ENCODE measurements at places on chromosomes 4 and X. TPM values are rescaled to one million over a fixed set of nuclear protein-coding genes. Genes with fewer than 3 reads are reported as not detected.
A peak's percentile ranks its signal among the peaks of the same experiment; 100 is the strongest.

GRCh38 chrX:22057667-22058066 is 25.5 kb downstream of the PHEX start:
- no peaks in the 10 kb centered on the region for H3K27me3 ChIP-seq
- DNase-seq: no peak
- peaks cover 1% of the 10 kb centered on the region for H3K36me3 ChIP-seq
- H3K4me1 ChIP-seq: peaks cover 41% of the 10 kb centered on the region

- peaks cover 45% of the 10 kb centered on the region for H3K36me3 ChIP-seq
- no peak for DNase-seq
- no peak overlapping the region for H3K27ac ChIP-seq
- peaks cover 16% of the 10 kb centered on the region for H3K4me1 ChIP-seq
- no peak overlapping the region for H3K4me3 ChIP-seq
These were observed 40.8 kb upstream of the TADA2B start for GRCh38 chr4:7002336-7002735.

DNA sequence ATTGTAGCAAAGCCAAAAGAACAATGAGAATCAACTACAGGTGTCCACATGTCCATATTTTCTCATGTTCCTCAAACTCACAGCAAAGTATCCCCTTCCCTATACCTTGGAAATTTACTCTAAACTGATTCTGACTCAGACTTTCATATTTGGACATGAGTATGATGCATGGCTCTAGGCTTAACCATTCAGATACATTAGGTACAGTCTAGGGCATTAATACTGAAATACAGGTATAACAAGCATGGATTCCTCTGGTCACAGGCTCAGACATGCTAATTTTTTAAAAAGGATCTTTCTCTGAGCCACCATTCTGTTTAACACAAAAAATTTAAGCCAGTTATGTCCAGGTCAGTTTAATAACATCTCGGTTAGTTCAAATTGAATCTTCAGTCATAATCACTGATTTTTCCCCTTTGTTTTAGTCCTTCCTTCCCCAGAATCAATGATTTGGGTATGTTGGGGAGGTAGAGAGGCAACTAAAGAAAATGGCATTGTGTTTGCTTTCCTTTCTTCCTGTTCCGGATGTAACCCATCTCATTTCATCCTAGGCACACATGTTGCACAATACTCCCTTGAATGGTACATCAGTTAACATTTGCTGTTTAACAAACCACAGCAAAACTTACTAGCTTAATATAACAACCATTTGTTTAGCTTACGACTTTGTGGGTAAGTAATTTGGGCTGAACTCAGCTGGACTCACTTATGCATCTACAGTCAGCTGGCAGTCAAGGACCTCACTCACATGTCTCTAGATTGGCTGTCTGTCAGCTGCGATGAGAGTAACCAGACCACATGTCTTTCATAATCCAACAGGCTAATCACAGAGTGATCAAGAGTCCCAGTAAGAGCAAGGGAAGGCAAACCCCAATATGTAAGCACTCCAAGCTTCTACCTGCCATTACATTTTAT is 75.3 kb upstream of the GRIA3 start:
- no peak overlapping the region for H3K27ac ChIP-seq
- no peak overlapping the region for H3K4me3 ChIP-seq
- H3K4me1 ChIP-seq: no peaks in the 10 kb centered on the region
- DNase-seq: no peak
- H3K27me3 ChIP-seq: no peaks in the 10 kb centered on the region

DNA sequence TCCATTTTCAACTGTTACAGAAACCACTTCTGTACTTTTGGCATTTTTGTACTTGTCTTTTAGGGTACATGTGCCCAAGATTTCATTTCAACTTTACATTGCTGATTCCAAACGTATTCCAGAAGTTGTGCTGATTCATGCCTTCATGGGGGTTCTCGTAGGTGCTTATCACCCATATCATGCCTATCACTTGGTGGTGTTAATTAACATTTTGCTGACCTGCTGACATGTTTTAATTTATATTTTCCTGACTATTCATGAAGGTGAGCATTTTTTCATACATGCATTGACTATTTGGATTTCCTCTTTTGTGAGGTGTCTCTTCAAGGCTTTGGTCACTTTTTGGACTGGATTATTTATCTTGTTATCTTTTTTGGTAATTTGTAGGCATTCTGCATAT is 64.1 kb downstream of the CC2D2A start:
- H3K36me3 ChIP-seq: peaks cover 3% of the 10 kb centered on the region
- no peak overlapping the region for H3K4me3 ChIP-seq
- no peak for DNase-seq

GRCh38 chrX:88416965-88417364 is 330.1 kb upstream of the CPXCR1 start:
- H3K27me3 ChIP-seq: no peaks in the 10 kb centered on the region
- H3K27ac ChIP-seq: no peak overlapping the region
- DNase-seq: no peak
- H3K4me3 ChIP-seq: no peak overlapping the region

DNA sequence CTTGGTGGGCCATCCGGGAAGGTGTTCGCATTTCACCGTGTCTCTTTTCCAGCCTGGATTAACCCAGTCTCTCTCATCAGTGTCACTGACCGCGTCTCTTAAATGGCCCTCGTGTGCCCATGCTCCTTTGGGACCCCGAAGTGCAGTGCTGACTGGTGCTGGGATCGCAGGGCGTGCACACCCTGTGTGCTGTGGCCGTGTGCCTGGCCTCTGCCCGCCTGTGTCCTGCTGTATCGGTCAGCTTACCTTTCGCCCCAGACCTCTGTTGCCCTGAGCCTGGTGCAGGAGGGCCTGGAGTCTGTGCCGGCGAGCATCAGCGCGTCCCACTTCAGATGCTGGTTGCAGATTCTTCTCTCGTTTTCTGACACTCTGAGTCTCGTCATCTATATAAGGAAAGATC is 68.3 kb upstream of the HGFAC start:
- H3K36me3 ChIP-seq: no peaks in the 10 kb centered on the region
- peaks cover 25% of the 10 kb centered on the region for H3K4me1 ChIP-seq

DNA sequence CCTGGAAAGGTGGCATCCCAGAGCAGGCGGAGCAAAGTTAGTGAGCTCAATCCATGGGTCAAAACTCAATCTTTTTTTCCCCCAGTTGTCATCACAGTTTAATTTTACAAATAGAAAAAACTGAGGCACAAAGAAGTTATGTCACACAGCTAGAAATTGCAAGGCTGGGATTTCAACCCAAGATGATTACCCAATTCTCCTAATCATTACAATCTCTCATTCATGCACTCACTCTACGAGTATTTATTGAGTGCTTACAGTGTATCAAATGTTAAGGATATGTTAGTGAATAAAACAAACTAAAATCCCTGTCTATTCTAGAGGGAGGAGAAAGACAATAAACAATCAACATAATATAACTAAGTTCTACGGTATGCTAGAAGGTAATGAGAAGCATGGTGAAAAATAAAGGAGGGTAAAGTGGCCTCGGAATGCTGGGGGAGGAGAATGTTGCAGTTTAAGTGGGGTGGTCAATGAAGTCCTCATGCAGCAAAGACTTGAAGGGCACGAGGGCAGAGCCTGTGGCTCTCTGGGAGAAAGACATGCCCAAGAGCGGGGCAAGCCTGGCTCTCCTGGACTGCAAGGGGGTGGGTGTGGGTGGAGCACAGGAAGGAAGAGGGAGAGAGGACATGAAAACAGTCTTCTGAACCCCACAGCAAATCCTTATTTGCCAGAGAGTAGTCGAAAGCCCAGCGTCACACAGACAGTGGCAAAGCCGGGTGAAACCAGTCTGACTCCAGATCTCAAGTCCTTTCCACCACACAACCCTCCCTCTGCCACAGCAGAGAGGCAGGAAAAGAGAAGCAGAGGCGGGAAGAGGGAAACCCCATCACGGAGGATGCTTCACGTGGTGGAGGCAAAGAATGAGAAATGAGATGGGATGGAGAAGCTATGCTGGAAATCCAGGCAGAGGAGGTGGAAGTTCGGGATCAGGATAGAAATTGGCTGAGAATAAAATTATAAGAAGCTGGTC is 48.3 kb downstream of the RAB33B start:
- no peaks in the 10 kb centered on the region for H3K27me3 ChIP-seq
- H3K27ac ChIP-seq: no peak overlapping the region
- DNase-seq: no peak
- no peak overlapping the region for H3K4me3 ChIP-seq

GRCh38 chrX:153694687-153695270 is 7.1 kb downstream of the SLC6A8 start:
- H3K27me3 ChIP-seq: peaks cover under 1% of the 10 kb centered on the region

- H3K4me1 ChIP-seq: peaks cover 86% of the 10 kb centered on the region
- no peak for DNase-seq
- no peaks in the 10 kb centered on the region for H3K27me3 ChIP-seq
- peaks cover 67% of the 10 kb centered on the region for H3K36me3 ChIP-seq
- peak overlapping the region; percentile 38 for H3K4me3 ChIP-seq
These were observed 9.6 kb downstream of the UBE2D3 start for GRCh38 chr4:102817613-102818268.

- no peaks in the 10 kb centered on the region for H3K36me3 ChIP-seq
- H3K4me1 ChIP-seq: peaks cover 33% of the 10 kb centered on the region
- peak overlapping the region; percentile 3 for H3K27ac ChIP-seq
- no peak overlapping the region for H3K4me3 ChIP-seq
- H3K27me3 ChIP-seq: peaks cover 7% of the 10 kb centered on the region
These were observed 47.8 kb upstream of the CLNK start for GRCh38 chr4:10732235-10732913.

- no peak overlapping the region for H3K4me3 ChIP-seq
- no peak overlapping the region for H3K27ac ChIP-seq
- no peak for DNase-seq
- no peaks in the 10 kb centered on the region for H3K4me1 ChIP-seq
These were observed 43.5 kb upstream of the ZBTB33 start for GRCh38 chrX:120207009-120207605.

- H3K4me1 ChIP-seq: no peaks in the 10 kb centered on the region
- H3K36me3 ChIP-seq: no peaks in the 10 kb centered on the region
- no peak overlapping the region for H3K4me3 ChIP-seq
These were observed 99.2 kb upstream of the RAPGEF2 start for GRCh38 chr4:159003420-159004253.

DNA sequence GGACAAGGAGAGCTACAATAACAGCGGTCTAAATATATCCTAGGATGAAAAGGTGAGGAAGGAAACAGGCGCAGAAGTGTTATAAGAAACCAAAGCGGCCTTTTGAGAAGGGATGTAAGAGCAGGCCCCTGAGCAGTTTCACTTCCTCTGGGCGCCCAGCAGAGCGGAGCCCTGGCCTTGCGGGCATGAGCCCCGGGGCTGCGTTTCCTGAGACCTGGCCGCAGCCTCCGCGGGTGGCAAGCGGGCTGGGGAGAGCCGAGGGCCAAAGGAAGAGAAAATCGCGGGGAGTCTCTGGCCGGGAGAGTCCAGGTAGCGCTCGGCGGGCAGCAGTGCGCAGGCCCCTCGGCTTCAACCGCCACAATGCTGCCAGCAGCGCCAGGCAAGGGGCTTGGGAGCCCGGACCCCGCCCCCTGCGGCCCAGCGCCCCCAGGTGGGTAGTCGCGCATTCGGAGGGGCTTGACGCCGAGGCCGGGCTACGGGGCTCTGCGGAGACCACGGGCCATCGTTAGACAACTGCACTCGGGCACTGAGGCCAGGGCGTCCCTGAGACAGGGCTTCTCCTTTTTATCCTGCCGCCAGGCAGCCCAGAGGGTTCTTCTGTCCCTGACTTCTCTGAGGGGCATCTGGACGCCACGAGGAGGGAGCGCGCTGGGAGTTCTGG is at the start of gene BANK1:
BANK1 (plus strand) TSS at position 210 of the 661 bp plus-strand sequence; CDS start at position 361, 151 bp downstream.
- no peaks in the 10 kb centered on the region for H3K36me3 ChIP-seq
- H3K27ac ChIP-seq: no peak within 1 kb of the TSS
- H3K4me1 ChIP-seq: peaks cover 9% of the 10 kb centered on the region
- peak within 1 kb of the TSS; percentile 43 for H3K4me3 ChIP-seq

DNA sequence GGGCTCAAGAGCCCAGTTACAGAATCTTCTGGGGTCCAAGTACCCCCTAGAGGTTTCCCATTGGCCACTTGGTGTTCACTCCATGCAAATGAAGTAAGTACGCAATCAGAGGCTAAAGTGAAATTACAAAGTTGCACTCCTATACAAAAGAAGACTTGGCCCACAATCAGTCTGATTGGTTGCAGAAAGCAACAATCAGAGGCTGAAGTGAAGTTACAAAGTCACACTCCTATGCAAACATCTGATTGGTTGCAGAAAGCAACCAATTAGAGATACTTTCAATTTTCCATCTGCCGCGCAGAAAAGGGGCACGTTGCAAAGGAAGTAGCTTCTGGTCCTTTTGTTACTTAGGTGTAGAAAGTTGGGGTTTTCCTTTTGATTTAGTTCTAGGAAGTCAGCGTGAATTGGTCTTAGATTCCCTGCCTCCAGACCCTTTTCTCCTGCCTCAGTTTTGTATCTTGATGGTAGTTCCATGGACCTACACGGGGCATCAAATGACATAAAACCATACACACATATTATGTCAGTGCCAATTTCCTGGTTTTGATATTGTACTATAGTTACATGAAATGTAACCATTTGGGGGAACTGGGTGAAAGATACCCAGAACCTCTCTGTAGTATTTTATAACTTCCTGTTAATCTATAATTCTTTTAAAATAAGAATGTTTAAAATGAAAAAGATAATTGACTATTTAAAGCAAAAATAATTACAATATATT is 12.4 kb upstream of the PIN4 start:
- H3K4me3 ChIP-seq: peak overlapping the region; percentile 74
- H3K27me3 ChIP-seq: no peaks in the 10 kb centered on the region
- peak overlapping the region; percentile 85 for H3K27ac ChIP-seq
- H3K36me3 ChIP-seq: no peaks in the 10 kb centered on the region
- H3K4me1 ChIP-seq: peaks cover 4% of the 10 kb centered on the region

GRCh38 chr4:53313510-53313909 is 52.4 kb downstream of the SCFD2 start:
- no peak for DNase-seq
- no peak overlapping the region for H3K27ac ChIP-seq
- no peaks in the 10 kb centered on the region for H3K27me3 ChIP-seq
- peaks cover 23% of the 10 kb centered on the region for H3K36me3 ChIP-seq
- peaks cover 16% of the 10 kb centered on the region for H3K4me1 ChIP-seq

DNA sequence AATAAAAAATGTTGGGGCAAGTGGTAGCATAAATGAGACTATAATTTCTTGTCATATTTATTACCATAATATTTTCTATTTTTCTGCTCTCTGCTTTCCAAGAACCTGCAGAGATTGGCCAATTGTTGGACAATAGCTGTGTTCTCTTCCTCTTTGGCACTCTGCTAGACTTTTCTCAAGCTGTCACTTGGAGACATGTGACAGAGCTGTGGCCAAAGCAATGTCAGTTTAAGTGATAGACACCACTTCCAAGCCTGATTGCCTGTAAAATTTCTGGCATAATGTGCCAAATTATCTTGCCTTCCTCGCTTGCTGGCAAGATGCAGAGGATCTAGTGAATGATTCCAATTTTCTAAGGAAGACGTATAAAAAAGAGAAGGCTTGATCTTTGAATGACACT is 162.2 kb upstream of the NDST4 start:
- no peaks in the 10 kb centered on the region for H3K36me3 ChIP-seq
- no peak overlapping the region for H3K27ac ChIP-seq
- H3K27me3 ChIP-seq: no peaks in the 10 kb centered on the region
- peaks cover 8% of the 10 kb centered on the region for H3K4me1 ChIP-seq
- H3K4me3 ChIP-seq: no peak overlapping the region

GRCh38 chrX:156001667-156002021 is 4.1 kb downstream of the IL9R start:
- no peak overlapping the region for H3K4me3 ChIP-seq
- no peaks in the 10 kb centered on the region for H3K27me3 ChIP-seq
- no peaks in the 10 kb centered on the region for H3K36me3 ChIP-seq
- no peak overlapping the region for H3K27ac ChIP-seq
- H3K4me1 ChIP-seq: peaks cover 37% of the 10 kb centered on the region
- DNase-seq: no peak

Gene TMEM165
- 50.4 TPM for total RNA-seq

Gene NXF2
- total RNA-seq: not detected

Gene TMEM175
- 13.8 TPM for total RNA-seq

Gene PPARGC1A
- total RNA-seq: not detected

Gene MAGEA11
- total RNA-seq: not detected

Gene HERC5
- total RNA-seq: 34.0 TPM

Gene KLHL8
- 10.2 TPM for total RNA-seq

Gene EDNRA
- not detected for total RNA-seq

Gene DACH2
- not detected for total RNA-seq

Gene PLAC8
- 16.9 TPM for total RNA-seq

All from activated CD4-positive, alpha-beta memory T cell treated with anti-CD3 and anti-CD28 coated beads for 36 hours (primary cell).